ENCODE measurements at places on chromosomes 11 and 22.

GRCh38 chr11:74669211-74670160 lies 61.7 kb downstream of the CHRDL2 start:
- no peak for DNase-seq

GRCh38 chr11:130583801-130584211 lies 135.4 kb downstream of the ADAMTS15 start:
- no peak for DNase-seq

- DNase-seq: no peak
These were observed 93.0 kb downstream of the ME3 start for GRCh38 chr11:86579406-86579731.

- peak; percentile 97 for DNase-seq
These were observed 56.4 kb downstream of the CEP164 start for GRCh38 chr11:117384045-117384444.

DNA sequence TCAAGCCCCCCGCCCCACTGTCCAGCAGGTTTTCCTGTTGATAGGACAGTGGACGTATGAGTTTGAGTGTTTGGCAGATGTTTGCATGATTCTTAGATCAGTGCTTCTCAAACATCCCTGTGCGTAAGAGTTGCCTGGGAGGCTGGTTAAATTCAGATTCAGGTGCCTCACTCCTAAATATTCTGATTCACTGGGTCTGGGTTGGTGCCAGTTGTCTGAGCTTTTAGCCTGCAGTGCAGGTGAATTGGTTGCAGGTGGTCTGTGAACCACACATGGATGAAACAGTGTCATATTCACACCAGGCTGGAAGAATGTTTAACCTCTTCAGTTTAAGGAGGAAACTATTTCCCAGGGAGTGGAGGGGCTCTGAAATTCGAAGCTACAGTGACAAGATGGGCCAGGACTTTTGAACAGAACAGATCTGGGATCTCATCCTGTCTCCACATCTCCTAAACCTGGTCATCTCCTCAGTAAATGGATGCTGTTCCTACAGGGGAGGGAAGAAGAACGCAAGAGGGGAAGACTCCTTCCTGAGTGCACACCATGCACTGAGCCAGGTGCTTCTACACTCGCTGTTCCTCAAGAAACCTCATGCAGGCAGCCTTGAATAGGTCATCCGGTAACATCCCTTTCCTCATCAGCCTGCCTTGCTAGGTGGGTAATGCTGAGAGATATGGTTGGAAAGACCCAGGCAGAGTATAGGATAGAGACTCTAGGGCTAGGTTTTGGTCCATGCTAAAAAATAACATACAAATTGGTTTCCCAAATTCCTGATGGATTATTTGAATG lies 47.8 kb downstream of the TEAD1 start:
- no peak for DNase-seq

Data from retinal pigment epithelial cell (primary cell).